ENCODE measurements at places on chromosomes 7 and 10.

GRCh38 chr10:66892871-66893270, 33.0 kb upstream of the LRRTM3 start:
- DNase-seq: no peak

DNA sequence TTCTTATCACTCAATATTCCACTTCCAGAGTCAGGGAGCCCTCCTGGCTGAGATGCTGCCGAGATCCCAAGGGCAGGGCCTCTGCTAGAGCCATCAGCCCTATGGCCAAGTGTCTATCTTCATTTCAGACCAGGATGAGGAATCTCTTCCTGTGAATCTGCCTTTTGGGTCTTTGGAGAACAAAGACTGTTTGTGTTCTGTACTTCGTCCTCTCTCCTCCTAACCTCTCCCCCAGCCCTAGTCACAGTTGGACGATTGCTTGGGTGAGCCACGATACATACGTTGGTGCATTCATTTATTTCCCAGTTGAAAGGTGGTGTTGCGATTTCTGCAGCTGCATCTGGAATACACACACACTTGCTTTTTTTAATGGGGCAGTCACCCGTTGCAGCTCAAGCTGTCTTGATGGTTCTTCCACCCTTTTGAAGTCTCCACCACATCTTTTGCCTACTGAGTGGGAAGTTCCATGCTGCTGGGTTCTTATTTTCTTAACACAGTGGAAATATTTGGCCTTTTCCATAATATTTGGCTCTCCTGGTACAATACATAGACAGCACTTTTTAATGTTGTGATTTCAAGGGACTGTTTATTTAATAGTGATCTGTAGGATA, 26.7 kb downstream of the SH3PXD2A start:
- no peak for DNase-seq

GRCh38 chr7:48782511-48782910, 141.8 kb upstream of the CDC14C start:
- no peak for DNase-seq

DNA sequence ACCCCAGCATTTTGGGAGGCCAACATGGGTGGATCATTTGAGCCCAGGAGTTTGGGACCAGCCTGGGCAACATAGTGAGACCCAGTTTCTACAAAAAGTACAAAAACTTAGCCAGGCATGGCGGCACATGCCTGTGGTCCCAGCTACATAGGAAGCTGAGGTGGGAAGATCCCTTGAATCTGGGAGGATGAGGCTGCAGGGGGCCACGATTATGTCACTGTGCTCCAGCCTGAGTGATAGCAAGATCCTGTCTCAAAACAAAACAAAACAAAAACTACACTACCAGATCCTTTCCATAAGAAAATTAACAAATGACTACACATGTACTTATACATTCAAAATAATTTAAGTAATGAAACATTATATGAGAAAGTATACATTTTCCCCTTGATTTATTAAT, 116.4 kb upstream of the KLF6 start:
- no peak for DNase-seq

- DNase-seq: no peak
These were observed 629.0 kb downstream of the CCSER2 start for GRCh38 chr10:84957427-84957826.

- DNase-seq: no peak
These were observed 192.4 kb downstream of the MAD1L1 start for GRCh38 chr7:2040201-2040892.

DNA sequence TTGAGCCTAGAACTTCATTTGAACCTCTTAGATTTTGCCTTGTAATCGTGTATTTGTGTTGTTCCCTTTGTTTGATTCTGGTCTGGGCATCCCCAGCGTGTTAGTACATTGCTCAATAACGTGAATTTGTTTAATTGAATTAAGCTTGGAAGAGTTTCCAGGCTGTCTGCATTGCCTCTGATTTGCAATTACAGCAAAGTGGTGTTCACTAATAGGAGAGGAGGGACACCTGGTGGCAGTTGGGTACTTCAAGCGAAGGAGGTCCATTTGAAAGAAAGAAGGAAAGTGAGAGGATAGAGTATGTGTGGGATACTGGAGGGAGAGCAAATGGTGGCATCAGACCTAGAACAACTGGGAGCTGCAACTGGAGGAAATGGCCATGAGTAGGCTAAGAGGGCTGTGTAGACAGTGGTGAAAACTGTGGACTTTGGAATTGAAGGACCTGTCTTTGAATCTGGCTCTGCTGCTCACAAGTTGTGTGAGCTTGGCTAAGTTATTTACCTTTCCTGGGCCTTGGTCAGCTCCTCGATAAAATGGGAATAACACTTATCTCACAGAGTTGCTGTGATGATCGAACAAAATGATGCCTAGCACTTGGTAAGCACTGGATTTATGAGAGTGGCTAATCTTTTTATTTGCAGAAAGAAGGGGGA, 15.1 kb downstream of the LSMEM1 start:
- no peak for DNase-seq

GRCh38 chr10:69335063-69335587, 56.8 kb downstream of the HK1 start:
- DNase-seq: no peak

GRCh38 chr7:112547916-112548315, 67.1 kb downstream of the LSMEM1 start:
- DNase-seq: no peak

GRCh38 chr10:53406532-53406931, 633.9 kb upstream of the MBL2 start:
- no peak for DNase-seq

DNA sequence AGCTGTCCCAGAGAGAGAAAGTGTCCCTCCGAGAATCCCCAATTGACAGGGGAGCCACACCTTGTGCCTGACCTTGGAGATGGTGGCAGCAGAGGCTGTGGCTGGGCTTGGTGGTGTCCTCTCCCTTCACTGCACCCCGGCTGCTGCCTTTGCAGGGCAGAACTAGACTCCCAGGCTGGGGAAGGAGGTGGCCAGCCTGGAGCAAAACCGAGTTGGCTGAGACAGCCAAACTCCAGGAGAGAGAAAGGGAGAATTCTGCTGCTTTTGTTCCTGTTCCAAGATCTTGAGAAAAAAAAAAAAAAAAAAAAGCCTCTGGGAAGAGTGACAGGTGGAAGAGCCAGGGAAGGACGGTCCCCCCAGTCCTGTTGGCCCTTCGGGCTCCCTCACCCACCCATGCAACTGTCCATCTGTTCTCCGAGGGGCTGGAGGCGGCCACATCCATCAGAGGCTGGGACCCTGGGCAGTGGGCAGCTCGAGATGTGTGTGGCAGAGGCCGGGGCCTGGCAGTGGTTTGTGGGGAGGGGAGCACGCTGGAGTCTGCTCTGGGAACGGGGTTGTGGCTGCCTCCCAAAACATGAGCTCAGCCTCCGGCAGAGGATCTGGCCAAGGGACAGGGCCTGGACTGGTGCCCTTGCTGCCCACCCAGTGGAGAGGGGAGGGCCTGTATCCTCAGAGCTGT, 35.5 kb downstream of the CLIP2 start:
- DNase-seq: no peak

GRCh38 chr10:121608469-121609190, 10.4 kb upstream of the FGFR2 start:
- DNase-seq: no peak

GRCh38 chr10:115831016-115831415, 442.0 kb downstream of the GFRA1 start:
- DNase-seq: no peak

DNA sequence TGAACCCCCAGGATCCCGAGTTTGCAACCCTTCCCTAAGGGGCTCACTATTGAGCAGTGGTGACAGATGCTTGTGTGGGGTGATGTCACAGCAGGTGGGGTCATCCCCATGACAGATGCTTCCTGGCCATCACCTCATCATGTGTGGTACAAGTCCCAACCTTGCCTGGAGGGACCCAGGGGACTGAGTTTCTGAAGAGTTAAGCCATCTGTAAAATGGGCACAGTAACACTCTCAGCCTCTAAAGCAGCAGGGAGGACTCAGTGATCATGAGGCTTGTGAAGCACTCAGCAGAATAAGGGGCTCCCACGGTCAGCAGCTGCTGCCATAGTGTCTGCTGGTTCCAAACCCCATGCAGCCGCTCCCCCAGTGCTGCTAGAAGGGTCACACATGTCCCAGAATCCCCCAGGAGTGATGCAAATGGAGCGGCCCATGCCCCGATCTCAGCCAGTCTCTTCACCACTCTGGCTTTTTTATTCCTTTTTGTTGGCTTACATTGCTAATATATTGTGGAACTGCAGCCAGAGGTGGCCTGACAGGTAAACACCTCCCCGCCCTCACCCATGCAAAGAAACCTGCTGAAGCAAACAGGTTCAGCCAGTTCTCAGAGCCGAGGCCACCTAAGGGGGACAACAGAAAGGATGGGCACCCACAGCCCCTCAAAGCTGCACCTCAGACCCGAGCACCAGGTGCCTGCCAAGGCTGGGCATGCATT, 102.1 kb upstream of the PDGFA start:
- DNase-seq: no peak

- DNase-seq: no peak
These were observed 3.3 kb downstream of the PLXDC2 start for GRCh38 chr10:19819419-19820033.

DNA sequence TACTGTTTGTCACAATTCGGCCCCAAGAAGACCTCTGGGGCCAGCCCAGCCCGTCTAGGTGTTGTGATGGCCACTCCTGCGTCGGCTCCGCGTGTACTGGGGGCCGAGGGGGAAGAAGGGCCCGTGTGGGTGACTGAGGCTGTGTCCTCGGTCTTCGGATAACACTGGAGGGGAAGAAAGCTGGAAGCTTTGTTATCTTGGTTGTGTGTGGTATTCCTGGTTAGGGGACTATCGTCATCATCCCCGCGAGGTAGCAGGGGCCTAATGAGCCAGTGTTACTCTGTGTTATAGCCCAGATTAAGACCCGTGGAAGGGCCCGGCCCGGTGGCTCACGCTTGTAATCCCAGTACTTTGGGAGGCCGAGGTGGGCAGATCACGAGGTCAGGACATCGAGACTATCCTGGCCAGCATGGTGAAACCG, 854 bp downstream of the MTG1 start:
- no peak for DNase-seq

DNA sequence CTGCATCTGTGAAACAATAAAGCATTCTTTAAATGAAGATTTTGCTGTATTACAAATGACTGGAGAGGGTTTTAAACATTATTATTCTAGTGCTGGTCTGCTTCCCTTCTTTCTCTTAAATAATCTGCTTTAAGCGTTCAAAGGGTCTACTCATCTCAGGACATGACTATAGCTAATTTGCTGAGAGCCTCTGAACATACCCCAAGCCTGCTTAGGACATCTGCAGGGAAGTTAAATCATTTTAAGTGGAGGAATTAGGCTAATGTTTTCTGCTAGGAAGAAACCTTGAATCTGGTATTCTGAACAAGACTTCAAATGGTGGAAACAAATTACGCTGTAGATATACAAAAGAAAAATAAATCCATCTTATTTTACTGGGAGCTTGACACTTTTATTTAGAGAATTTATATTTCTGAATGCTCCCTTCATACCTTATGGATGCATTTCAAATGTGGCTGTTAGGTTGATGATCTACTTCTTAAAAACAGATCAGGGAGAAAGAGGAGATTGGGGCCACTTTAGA, 124.4 kb upstream of the ITGB1 start:
- DNase-seq: no peak

DNA sequence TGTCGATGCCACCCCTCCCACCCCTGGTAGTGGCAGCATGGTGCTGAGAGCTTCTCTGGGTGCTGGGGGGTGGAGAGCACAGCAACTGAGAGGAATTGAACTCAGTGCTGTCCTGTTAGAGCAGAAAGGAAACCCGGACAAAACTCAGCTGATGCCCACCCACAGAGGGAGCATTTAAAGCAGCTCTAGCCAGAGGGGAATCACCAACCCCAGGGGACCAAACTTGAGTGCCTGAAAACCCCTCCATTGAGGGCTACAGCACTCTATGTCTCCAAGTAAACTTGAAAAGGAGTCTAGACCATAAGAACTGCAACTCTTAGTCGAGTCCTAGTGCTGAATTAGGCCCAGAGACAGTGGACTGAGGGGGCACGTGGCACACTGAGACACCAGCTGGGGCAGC, 16.8 kb upstream of the FOXI2 start:
- DNase-seq: no peak

- DNase-seq: no peak
These were observed 103.2 kb upstream of the PPIF start for GRCh38 chr10:79244068-79244442.

GRCh38 chr10:130203626-130204025, 67.4 kb downstream of the GLRX3 start:
- no peak for DNase-seq

DNA sequence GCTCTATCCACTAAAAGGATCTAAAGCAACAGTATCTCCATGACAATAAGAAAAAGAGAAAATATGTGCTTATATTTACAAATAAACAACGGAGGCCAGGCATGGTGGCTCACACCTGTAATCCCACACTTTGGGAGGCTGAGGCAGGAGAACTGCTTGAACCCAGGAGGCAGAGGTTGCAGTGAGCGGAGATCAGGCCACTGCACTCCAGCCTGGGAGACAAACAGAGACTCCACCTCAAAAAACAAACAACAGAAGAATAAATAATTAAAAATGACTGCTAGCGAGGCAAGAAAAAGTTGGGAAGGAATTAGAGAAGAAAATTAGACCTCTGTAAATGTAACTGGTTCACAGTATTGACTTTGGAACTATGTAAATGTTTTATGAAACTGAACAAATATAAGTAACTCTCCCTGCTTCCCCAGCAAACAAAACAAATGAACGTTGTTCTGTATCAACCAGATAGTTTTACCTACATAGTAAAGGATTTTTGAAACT, 17.1 kb downstream of the TRIM24 start:
- no peak for DNase-seq

DNA sequence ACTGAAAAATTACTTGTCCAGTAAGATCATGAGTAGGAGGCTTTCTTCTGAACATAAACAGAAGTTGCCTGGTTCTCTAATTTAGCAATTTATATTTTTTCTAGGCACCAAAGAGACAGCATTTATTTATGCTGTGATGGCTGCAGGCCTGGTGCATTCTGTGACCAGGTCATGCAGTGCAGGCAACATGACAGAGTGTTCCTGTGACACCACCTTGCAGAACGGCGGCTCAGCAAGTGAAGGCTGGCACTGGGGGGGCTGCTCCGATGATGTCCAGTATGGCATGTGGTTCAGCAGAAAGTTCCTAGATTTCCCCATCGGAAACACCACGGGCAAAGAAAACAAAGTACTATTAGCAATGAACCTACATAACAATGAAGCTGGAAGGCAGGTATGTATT, 2.8 kb downstream of the WNT16 start:
- DNase-seq: no peak

- no peak for DNase-seq
These were observed 17.4 kb downstream of the PDGFA start for GRCh38 chr7:502296-502695.

- DNase-seq: no peak
These were observed 4.1 kb upstream of the PCLO start for GRCh38 chr7:83166781-83167180.

DNA sequence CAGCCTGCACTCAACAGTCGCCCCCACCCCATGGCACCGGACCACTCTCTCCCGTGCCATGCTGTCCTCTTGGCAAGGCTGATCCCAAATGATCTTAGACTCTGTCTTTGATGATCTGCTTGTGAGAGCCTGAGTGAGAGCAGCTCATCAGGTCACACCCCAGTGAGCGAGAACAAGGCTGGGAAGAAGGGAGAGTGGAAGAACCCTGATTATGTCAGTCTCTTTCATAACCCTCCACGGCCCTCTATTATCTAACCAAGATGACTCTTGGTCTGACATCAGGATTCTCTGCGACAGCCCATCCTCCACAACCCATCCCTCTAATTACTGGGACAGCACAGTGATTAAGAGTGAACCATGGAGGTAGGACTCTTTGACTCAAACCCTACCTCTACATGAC, 53.1 kb upstream of the C7orf33 start:
- no peak for DNase-seq

GRCh38 chr10:28300027-28300426, 2.8 kb downstream of the MPP7 start:
- DNase-seq: no peak
